ENCODE measurements at places on chromosomes 12 and 14.
A peak's percentile ranks its signal among the peaks of the same experiment; 100 is the strongest.

GRCh38 chr14:100691395-100692056 is 35.2 kb upstream of the DLK1 start:
- no peak for DNase-seq

DNA sequence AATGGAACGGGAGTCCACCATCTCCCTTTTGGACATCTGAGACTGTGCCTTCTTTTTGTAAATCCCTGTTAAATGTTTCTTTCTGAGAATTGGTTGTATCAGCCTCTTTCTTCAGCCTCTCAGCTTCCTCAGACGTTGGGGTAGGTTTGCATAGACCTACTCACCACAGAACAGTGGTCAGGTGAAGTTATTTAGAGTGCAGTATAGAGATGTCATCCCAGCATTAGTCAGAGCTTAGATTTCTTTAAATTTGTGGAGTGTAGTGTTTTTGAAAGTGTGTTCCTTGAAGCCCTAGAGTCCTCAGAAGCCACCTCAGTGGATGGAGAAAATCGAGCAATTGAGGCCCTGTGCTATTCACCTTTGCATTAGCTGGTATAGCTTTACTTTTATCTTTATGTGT is 8.9 kb upstream of the EEA1 start:
- DNase-seq, result no peak

DNA sequence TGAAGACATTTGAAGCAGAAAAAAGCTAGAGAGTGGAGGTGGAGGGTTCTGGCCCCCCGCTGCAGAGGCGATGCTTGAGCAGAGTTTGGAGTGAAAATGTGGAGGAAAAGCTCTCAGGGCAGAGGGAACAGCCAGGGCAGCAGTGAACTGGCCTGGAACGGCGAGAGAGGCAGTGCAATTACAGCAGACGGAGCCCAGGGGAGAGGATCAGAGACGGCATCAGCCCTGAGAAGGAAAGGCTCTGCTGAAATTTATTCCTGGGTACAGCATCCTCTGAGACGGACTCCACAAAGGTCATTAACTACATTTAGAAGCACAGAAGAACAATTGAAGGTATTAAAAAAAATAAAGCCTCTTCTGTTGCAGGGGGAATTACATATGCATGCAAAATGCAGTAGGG is 14.2 kb downstream of the STON2 start:
- DNase-seq, result no peak

GRCh38 chr14:81447021-81447764 is 47.1 kb upstream of the STON2 start:
- DNase-seq, result no peak

DNA sequence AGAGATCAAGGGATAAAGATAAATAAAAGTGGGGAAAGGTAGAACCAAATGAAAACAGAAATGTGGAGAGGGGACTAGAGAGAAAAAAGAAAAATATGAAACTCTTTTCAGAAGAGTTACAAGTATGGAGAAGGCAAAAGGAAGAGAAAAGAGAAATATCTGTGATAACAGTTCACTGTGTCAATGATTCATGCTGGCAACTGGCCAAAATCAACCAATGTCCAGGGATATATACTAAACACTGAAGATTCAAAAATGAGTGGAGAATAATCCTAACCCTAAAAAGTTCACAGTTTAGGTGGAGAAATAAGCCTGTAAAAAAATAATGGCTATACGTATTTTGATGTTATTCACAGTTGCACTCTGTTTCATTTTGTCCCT is 372.3 kb upstream of the KITLG start:
- DNase-seq, result no peak

DNA sequence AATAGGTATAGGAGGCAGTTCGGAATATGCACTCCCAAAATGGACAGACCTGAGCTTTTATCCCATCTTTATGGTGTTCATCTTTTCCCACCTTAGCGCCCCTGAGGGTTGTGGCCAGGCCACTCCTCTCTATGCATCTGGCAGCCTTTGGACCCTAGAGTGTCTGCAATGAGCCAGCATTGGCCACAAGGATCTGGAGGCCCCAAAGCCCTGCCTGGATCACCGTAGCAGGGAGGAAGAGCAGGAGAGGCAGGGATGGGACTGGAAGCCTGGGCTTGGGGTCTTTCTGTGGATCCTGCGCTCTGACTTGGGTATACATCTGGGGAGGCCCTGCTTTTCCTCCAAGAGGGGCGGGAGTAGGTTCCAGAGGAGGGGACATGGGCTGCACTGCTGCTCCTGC is 52.5 kb downstream of the PLEKHG3 start:
- DNase-seq, result no peak

DNA sequence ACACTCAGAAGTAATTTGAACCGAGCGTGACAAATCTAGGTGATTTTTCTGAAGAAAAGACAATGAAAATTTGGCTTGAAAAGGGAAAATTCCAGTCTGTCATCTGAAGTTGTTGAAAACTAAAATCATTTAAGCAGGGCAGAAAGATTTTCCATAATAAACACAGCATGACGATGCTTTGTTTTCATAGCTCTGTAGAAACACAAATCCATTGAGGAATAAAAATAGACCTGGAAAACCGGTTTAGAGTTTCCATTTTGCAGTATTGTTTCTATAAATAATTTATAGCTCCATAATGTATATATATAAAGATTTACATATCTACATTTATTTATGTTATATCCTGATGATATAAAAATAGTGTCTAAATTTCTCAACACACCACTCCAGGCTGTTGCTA is 1918.5 kb upstream of the FLRT2 start:
- no peak for DNase-seq

DNA sequence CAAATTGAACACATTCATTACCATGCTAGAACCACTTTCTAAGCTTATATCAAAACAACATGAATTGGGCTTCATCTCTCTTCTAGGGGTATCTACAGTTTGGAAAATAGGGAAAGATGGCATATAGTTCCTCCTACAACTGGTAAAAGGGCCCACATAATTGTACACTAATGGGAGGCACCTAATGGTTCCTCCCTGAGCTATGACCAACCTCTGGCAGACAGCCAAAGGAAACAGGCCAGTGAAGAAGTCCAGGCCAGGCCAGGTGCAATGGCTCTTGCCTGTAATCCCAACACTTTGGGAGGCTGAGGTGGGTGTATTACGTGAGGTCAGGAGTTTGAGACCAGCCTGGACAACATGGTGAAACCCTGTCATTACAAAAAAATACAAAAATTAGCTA is 23.2 kb upstream of the APOF start:
- no peak for DNase-seq

DNA sequence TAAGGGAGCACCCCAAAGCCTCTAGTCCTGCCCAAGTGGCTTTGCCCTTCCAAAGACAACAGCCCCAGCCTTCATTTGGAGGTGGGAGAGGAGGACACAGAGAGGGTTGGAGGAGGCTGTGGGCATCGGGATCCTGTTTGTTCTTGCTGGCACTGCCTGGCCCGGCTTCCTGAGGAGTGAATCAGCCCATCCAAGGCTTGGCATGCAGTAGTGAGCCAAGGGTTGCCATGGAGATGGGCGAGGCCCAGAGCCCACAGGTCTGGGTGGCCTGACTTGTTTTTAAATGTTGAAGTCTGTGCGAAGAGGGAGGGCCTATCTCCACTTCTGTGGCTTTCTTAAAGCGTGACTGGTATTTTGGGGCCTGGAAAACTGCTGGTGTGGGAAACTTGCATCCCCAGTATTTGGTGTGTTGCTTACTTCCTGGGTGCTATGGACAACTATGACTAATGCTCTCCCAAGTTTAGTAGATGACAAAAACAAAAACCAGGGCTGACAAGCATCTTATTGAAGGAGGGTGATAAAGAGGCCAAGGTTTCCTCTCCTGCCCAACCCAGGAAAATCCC is 15.8 kb downstream of the CD9 start:
- peak; percentile 91 for DNase-seq

- peak; percentile 52 for DNase-seq
These were observed at the start of gene NTN4 for GRCh38 chr12:95790033-95790916. NTN4 (minus strand) TSS chr12:95790764; CDS start chr12:95790309, 455 bp downstream.

- no peak for DNase-seq
These were observed 20.7 kb upstream of the PPM1H start for GRCh38 chr12:62955678-62956077.

GRCh38 chr12:172732-173161 is 41.2 kb downstream of the SLC6A12 start:
- no peak for DNase-seq

DNA sequence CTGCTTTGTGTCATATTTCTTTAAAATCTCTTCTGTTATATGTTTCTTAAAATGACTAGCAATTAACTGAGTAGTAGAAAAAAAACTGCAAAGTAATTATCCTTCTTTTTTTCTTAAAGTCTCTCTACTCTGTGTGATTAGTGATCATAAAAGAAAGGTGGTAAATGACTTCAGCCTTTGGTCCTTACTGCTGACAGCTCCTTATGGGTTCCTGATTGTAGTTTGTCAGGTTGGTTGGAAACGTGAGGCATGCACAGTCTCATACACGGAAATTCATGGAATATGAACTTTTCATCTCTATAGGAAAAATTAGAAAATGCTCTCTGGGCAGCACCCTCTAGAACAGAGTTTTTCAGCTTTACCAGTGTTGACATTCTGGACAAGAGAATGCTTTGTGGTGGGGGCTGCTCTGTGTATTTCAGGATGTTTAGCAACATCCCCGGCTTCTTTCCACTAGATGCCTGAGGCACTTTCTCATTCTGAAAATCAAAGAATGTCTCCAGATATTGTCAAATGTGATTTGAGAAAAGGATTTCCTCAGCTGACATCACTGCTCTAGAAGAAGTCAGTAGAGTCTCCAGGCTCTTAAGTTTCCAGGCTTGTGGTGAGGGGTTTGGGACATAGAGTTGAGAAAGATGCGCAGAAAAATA is 121.0 kb downstream of the PIK3C2G start:
- DNase-seq, result no peak

GRCh38 chr14:65981192-65981843 is 504.9 kb upstream of the CCDC196 start:
- DNase-seq, result no peak

GRCh38 chr12:54276368-54276767 is 3.6 kb downstream of the CBX5 start:
- DNase-seq, result no peak

- no peak for DNase-seq
These were observed 26.3 kb downstream of the DAAM1 start for GRCh38 chr14:59214702-59215302.

DNA sequence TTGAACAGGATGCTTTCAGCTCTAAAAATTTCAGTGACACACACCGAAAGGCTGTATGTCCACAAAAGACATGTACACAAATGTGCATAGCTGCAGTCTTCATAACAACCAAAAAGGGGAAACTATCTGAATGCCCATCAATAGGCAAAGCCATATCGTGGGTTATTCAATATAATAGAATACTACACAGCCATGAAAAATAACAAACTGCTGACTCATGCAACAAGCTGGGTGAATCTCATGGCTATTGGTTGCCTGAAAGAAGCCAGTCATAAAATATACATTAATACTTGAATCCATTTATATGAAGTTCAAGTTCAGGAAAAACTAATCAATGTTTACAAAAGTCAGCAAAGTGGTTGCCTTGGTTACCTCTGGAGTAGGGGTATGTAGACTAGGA is 58.4 kb upstream of the RIN3 start:
- no peak for DNase-seq

DNA sequence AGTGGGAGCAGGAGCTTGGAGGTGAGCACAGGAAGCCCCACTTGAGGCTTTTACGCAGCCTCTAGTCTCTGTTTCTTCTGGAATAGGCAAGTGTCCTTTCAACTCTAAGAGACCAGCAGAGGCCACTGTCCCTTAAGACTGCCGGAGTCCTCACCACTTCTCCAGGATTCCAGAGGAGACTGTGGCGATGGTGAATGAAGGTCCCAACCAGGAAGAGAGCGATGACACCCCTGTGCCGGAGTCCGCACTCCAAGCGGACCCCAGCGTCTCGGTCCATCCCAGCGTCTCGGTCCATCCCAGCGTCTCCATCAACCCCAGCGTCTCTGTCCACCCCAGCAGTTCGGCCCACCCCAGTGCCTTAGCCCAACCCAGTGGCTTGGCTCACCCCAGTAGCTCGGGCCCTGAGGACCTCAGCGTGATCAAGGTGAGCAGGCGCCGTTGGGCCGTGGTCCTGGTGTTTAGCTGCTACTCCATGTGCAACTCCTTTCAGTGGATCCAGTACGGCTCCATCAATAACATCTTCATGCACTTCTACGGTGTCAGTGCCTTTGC is 442 bp downstream of the FLVCR2 start:
- no peak for DNase-seq

GRCh38 chr12:3083921-3084347 is 6.8 kb downstream of the TSPAN9 start:
- DNase-seq, result no peak

DNA sequence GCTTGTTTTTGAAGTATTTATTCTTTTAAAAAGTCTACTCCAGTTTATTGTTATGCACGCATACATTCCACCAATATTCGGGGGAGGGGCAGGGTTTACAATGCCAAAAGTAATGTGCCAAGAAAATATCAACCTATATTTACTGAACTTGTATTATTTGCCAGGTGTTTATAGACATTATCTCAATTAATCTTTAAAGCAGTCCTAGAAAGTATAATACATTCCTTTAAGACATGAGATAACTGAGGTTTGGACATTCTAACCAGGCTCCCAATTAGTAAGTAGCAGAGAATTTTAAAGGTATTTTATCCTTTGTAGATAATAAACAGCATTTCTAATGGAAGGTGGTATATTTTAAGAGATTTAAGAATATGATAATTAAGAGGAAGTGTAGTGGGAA is 124.5 kb upstream of the LRIG3 start:
- no peak for DNase-seq

GRCh38 chr12:13849456-13849855 is 131.9 kb downstream of the GRIN2B start:
- no peak for DNase-seq

DNA sequence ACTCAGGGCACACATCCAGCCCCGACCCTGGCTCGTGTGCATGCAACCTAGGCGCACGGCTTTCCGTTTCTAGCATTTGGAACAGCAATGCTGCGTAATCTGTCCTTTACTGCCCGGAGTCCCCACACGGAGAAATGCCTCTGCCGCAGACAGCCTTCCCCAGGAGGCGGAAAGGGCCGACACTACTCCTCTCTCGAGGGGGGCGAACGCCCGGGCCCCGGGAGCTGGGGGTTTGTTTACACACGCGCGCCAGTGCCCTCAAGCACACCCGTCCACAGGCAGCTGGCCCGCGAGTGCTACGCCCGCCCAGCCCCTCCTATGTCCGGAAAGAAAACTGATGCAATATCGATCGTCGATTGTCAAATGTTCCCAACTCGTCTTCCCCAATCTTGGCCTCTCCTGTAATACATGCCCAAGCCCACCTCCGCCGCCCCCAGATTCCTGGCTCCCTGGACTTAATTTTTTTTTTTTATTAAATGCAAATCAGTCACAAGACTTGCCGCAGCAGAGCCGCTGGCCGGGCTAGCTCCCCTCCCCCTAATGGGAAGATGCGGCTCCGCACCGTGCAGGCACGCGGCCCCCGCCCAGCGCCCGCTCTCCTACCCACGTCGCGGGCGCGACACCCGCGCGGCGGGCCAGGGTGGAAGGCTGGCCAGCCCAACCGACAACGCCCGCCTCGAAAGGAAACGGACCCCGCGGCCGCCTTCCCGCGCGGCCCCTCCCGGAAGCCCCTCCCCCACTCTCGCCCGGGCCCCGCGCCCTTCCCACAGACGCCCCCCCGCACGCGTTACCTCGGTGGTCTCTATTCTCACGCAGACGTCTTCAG is 642 bp downstream of the SLC38A2 start:
- peak; percentile 62 for DNase-seq

- DNase-seq, result no peak
These were observed 8.7 kb downstream of the PGAM5 start for GRCh38 chr12:132719141-132719953.

Measured in breast epithelium (tissue), 4 donors.